Aorta (tissue), 5 donors: ENCODE measurements at places on chromosomes 7 and 10. TPM values are rescaled to one million over a fixed set of nuclear protein-coding genes. Genes with fewer than 3 reads are reported as not detected.

MARVELD1 gene
- total RNA-seq = 87.4 TPM

DNA sequence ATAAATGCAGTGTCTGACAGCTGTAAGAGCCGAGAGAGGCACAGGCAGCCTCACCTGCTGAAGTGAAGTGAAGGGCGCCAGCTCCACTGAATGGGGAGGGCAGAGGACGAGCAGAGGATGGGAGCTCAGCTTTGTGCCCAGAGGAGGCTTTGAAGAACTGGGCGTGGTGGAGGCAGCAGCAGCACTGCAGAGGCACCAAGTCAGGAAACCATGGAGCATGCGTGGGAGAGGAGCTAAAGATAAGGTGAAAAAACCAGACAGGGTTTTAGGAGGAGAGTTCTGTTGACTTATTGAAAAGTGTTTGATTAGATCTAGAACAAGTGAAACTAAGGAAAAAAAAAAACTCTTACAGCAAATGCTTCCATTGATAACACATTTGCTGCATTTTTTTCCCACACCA is 216.4 kb downstream of the CXCL12 start:
- no peak for DNase-seq

PRR15 gene
- total RNA-seq = 1.1 TPM

DNA sequence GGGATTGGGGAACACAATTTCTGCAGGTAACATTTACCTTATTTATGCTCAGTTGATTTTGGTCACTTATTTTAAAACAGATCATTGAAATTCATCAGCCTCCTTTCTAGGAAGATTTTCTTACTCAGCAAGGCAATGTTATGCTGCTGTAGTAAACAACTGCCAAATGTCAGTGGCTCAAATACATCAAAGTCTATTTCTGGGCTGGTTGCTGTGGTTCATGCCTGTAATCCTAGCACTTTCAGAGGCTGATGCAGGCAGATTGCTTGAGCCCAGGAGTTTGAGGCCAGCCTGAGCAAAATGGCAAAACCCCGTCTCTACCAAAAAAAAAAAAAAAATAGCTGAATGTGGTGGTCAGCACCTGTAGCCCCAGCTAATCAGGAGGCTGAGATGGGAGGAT is 25.9 kb downstream of the HABP2 start:
- DNase-seq = no peak
